ENCODE measurements at places on chromosomes 7 and 10.

- DNase-seq, result no peak
Observed at GRCh38 chr7:158353606-158354570, 233.7 kb downstream of the PTPRN2 start.

DNA sequence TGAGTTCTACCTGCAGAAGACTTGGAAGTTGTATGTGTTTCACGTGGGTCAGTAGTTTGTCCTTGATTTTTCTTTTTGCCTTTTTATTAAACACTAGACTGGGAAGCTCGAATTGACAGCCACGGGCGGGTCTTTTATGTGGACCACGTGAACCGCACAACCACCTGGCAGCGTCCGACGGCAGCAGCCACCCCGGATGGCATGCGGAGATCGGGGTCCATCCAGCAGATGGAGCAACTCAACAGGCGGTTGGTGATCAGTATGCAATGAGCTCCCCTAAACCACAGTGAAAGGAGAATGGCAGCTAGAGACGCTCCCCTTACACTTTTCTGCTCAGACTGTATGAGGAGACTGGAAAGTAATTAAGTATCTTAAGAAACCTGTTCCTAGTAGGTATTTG is 126.7 kb upstream of the STK17A start:
- DNase-seq, result no peak

DNA sequence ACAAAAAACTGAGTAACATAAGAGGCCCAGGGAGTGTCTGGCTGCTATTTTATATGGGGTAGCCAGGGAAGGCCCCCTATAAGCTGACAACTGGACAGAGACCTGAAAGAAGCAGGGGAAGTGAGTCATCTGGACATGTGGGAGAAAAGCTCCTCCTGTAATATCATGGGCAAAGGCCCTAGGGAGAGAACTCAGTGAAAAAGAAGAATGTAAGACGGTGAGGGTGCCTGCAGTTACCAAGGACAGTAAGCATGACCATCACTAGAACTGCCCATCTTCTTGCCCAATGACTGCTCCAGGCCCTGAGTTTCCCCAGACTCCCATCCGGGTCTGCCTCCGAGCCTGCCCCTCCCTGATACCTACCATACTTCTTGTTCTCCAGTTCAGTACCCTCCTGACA is 2.3 kb downstream of the ELMO1 start:
- no peak for DNase-seq

- no peak for DNase-seq
Observed at GRCh38 chr10:48430402-48430993, 124.0 kb downstream of the MAPK8 start.

DNA sequence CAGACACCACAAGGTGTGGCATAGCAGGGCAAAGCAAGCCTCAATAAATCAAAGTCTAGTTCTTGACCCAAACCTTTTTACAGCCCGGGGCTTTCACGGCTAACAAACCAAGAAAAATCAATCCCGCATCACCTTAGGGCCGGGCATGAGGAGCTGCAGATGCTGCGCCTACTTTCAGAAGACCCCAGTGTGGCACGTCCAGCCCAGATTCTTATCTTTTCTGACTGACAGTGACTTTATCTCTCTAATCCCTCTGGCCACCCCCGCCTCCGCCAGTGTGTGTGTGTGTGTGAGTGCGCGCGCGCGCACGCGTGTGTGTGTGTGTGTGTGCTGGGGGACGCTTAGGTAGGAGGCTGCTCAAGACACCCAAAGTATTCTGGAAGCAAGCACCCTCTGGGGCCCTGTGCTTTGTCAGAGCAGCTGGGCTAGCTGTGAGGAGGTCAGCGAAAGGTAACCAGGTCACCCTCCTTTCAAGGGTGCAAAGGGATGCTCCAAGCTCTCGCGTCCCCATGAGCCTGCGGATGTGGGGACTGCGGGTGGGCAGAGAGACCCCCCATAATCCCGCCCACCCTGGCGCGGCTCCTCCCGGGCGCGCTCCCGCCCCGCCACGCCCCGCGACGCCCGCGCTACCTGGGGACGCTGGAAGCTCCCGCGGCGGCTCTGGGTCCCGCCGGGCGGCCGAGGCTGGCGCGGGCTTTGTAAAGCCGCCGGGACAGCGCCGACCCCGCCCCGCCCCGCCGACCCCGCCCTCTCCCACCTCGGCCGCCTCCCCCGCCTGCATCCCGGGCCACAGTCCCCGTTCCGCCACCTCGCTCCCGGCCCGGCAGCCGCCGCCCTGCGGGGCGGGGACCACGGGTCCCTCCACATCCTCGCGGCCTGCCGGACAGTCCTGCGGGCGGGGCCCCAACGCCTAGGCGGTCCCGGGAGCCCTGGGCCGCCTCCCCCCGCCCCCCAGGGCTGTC is 57.1 kb upstream of the RHOBTB1 start:
- no peak for DNase-seq

GRCh38 chr10:72088889-72089575 is 681 bp upstream of the SPOCK2 start:
- peak; percentile 45 for DNase-seq

DNA sequence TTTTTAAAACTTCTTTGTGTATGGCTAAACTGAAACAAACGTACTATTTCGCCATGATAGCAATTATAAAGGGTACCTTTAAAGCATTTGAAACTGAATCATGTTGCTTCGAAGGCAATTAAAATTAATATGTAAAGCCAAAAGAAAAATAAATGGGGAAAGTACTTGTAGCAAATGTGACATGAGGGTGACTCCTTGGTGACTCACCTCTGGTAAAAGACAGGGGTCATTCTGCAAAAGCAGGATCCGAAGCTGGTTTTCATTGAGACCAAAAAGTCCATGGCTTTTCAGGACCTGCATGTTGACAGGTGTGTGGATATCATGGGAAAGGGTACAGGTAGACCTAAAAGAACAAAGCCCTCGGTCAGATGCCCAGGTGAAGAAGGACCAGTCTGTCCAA is 1.5 kb downstream of the ZC3HAV1L start:
- no peak for DNase-seq

GRCh38 chr7:150968056-150968733 is 9.9 kb downstream of the KCNH2 start:
- DNase-seq, result no peak

- DNase-seq, result no peak
Observed at GRCh38 chr7:83987764-83988163, 206.8 kb downstream of the SEMA3A start.

GRCh38 chr7:14340393-14341074 is 351.1 kb upstream of the ETV1 start:
- no peak for DNase-seq

DNA sequence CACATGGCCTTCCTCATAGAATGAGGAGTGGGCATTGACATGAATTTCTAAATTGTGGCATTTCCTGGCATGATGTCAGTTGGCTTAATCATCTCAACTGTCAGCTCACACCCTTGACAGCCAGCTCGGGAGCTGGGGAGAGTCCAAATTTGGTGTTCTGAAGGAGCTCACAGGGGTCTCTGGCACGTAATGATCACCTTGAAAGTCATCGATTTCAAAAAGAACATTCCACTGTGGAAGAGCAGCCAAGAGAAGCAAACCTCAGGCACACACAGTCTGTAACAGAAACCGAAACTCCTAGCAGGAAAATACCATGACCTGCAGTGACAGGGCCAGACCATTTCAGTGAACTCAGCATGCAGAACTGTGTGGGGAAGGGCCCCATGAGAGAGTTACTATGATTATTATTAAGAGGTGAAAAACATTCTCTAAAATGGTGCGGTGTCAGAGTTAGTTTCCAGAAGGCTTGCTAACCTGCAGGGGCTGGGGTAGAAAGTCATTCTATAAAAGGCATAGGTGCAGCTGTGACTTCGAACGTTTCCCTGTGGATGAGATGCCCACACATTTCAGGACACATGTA is 26.4 kb upstream of the KLF6 start:
- DNase-seq, result peak; percentile 70

DNA sequence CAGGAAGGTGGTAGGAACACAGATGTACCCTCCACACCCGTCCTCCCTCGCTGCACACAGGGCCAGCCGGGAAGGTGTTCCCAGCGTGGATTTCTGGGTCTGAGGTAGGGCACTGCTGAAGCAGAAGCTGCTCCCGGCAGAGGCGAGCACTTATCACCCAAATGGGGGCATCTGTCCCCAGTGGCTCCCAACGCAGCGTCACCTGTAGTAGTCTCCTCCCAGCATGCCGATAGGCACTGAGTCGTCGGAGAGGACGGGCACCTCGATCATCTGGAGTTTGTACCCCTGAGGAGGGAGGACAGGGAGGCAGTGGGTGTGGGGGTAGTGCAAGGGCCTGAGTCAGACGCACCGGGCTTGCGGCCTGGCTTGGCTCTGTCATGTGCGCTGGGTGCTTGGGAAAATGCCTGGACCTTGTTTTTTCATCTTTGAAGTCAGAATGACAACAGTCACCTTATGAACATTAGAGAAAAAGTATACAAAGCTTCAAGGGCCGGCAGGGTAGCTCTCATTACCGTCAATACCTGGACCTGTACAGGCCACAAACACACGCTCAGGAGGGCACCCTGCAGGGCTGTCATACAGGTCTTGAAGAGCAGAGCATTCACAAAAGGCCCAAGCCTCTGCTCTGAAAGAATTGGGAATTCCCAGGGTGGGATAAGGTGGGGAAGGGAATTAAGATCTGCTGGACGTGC is 3.1 kb upstream of the PYROXD2 start:
- no peak for DNase-seq

DNA sequence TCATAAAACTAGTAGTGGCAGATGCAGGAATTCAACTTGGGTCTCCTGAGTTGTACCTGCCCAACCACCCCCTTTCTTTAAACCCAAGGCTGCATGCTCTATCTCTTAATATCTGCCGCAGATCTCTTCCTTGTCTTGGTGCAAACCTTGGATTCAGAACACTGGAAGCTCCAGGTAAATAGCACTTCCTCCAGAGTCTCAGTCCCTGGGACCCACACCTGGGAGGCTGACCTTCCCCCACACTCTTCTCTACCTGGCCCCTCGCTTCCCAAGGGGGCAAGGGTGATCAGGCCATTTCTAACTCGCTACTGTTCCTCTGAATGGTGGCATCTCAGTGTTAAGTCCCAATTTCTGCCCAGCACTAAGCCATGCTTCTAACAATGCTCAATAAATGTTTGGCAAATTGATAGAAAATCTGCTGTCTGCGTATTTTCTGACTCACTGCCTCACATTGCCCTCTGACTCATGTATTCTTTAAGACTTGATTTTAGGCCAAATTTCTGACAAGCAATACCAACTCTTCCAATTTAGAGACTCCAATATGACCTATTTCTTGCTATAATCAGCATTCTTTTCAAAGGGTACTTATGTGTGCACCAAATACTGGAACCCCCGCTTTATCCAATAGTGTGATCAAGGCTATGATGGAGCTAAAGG is 68.0 kb upstream of the PPP1R3C start:
- DNase-seq, result no peak

DNA sequence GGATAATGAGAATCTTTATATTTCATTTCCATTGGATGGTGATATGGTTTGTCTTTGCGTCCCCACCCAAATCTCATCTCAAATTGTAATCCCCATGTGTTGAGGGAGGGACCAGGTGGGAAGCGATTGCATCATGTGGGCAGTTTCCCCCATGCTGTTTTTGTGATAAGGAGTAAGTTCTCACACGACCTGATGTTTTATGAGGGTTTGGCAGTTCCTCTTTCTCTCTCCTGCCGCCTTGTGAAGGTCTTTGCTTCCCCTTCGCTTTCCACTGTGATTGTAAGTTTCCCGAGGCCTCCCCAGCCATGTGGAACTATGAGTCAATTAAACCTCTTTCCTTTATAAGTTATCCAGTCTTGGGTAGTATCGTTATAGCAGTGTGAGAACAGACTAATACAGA is 59.4 kb downstream of the MTPN start:
- no peak for DNase-seq

- DNase-seq, result no peak
Observed at GRCh38 chr10:19451356-19451755, 364.9 kb upstream of the PLXDC2 start.

DNA sequence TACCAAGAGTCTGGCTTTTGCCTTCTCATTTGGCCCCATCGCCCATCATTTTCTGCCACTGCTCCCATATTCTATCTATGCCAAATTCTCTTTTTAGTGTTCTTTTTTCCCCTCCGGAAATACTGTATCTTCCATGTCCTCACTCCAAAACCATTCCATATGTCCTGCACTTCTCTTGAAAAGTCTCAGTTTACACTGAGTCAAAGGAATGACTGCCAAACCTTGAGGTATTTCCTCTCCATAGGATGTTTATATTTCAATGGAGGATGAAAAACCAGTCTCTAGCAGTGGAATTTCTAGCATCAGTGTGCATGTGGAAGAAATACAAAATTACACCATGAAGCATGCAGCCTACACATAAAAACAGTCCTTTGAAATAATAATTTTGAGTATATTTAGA is 121.4 kb upstream of the PHYHIPL start:
- no peak for DNase-seq

GRCh38 chr10:103895411-103896186 is 22.4 kb downstream of the STN1 start:
- DNase-seq, result no peak

GRCh38 chr7:151379193-151379520 is 30.7 kb downstream of the WDR86 start:
- no peak for DNase-seq

DNA sequence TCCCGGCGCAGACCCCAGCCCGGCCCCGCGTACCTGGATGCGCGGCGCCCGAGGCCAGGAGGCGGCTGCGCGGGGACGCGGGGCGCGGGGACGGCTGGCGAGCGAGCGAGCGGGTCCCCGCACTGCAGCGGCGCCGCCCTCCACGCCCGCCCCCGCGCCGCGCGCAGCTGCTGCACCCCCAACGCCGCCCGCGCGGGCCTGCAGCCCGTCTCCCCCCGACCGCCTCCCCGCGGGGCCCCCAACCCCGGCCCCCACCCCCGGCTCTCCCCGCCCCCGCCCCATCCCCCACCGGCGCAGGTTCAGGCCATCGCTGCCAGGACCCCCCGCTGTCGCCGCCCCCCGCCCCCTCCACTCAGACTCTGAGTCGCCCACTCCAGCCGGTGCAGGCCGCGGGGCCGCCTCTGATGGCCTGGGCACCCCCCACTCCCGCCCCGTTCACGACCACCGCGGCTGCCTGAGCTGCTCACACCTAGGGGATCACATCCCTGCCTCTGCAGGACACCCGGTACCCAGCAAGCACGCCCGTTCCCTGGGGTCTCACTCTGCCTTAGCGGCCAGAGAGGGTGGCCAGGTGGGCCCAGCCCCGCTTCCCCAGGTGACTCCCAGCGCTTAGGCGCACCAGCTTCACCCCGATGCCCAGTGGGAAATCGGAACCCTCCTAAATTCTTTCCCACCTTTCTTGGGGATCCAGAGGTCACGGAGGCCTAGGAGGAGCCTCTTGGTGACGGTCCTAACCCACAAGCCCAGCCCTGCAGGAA is 13.9 kb upstream of the DNAAF5 start:
- no peak for DNase-seq

GRCh38 chr7:83149466-83149865 is 13.2 kb downstream of the PCLO start:
- no peak for DNase-seq

DNA sequence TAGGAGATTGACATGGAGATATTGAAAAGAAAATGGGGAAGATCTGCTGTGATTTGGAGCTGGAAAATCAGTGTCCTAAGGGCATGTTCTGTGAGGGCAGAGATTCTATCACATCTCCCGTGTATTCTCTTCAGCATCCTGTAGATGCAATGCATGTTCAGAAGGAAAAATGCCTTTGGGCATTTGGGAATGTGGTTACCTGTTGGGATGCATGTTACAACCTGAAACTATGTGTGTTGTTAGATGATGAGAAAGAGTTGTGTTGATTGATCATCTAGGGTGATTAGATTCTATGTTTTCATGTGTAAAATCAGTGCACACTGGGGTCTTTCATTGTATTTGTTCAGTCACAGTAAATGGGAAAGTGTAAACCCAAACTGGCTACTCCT is 14.7 kb downstream of the CUZD1 start:
- DNase-seq, result no peak

- no peak for DNase-seq
Observed at GRCh38 chr7:30925913-30926312, 14.3 kb downstream of the AQP1 start.

GRCh38 chr7:32506266-32507054 is 11.2 kb downstream of the AVL9 start:
- no peak for DNase-seq

All from CD4-positive, alpha-beta T cell treated with Interferon alpha-2 for 1 hour (primary cell).